ENCODE measurements at places on chromosomes 5 and 9.

- DNase-seq, result no peak
These were observed 57.3 kb downstream of the CMYA5 start for GRCh38 chr5:79746642-79747569.

- no peak for DNase-seq
These were observed 442 bp downstream of the ZNF510 start for GRCh38 chr9:96777426-96777864.

DNA sequence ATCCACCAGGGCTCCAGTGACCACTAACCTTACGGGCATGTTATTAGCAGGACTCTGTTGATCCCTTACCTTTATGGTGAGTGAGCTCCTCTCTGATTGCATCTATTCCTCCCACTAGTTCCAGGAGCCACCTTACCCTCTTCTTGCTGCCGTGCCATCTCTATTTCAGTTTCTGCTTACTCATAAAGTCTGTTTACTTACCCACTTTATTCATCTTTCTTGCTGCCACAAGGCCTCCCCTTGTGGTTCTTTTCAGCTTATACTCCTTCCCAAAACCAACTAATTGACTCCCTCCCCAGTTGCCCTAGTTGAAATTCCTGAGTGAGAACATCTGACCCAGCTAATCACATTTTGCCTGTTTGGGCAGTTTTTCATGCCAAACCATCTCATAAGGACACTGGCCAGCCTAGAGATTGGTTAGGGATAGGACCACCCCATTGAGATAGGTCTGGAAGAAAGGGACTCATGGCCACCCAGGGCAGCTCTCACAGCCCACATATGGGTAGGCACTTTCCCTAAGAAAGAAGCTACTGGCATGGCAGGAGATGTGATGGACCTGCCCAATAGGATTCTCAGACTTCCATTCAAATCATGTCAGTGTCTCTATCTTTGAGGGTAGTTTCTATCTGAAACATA is 412.7 kb downstream of the EFNA5 start:
- DNase-seq, result no peak

GRCh38 chr5:159163027-159163700 is 46.2 kb downstream of the RNF145 start:
- no peak for DNase-seq

GRCh38 chr5:80194468-80194867 is 61.4 kb downstream of the SERINC5 start:
- no peak for DNase-seq

GRCh38 chr9:90526386-90526785 is 116.2 kb downstream of the DIRAS2 start:
- DNase-seq, result no peak

GRCh38 chr5:171678646-171679045 is 107.0 kb upstream of the SMIM23 start:
- no peak for DNase-seq

DNA sequence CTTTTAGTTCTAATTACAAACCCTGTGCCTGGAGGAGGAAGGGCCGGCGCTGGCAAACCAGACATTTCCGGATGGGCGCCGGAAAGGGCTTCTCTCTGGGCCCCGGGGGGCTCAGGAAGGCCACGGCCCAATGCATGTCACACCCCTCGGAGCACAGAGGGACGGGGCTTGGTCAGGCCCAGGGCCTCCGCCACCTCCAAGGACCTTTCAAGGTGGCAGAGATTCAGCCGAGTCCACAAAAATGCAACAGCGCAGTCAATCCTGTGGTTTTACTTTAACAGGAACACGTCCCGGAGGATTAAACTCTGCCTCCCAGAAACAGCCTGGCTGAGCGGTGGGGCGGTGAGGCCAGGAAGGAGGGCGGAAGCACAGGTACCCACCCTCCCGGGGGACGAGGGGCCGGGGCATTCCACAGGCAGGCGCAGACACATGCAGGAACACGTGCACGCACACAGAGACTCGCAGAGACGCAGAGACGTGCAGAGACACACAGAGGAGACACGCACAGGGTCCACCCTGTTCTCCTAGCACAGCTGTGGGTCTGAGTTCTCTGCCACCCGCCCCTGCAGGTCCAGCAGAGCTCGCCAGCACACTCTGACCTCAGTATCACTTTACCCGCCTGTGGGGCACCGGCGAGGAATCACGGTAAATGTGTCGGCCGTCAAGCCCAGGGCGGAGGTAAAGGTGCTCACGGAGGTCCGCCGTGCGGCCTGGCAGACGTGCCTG is 23.0 kb downstream of the SLC9A3 start:
- DNase-seq, result no peak

DNA sequence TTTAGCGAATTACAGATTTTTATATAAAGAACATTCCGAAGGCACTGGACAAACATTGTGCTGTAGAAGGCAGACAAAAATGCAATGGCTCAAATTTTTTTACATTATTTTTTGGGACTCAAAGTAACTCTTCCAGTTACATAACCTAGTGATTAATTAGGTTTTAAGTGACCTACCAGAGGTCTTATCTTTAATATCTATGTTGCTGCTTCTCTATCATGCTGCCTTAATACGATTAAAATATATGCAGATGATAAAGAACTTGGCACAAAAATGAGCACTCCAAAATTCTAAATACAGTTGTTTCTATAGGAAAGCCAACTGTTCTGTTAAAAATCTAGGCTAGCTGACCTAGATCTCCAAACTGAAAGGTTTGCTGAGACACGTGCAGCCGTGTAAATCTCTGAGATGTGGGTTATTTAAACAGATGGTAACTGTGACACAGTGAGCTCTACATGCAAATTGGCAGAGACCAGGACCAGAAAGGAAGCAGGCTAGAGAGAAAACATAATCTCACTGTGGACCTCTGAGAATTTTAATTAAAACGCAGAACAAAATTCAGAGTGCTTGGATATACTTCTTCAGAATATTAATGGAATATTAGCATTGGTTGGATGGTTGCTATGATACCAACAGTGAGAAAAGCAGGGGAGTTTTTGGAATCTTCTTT is 56.2 kb downstream of the CAMK4 start:
- no peak for DNase-seq

DNA sequence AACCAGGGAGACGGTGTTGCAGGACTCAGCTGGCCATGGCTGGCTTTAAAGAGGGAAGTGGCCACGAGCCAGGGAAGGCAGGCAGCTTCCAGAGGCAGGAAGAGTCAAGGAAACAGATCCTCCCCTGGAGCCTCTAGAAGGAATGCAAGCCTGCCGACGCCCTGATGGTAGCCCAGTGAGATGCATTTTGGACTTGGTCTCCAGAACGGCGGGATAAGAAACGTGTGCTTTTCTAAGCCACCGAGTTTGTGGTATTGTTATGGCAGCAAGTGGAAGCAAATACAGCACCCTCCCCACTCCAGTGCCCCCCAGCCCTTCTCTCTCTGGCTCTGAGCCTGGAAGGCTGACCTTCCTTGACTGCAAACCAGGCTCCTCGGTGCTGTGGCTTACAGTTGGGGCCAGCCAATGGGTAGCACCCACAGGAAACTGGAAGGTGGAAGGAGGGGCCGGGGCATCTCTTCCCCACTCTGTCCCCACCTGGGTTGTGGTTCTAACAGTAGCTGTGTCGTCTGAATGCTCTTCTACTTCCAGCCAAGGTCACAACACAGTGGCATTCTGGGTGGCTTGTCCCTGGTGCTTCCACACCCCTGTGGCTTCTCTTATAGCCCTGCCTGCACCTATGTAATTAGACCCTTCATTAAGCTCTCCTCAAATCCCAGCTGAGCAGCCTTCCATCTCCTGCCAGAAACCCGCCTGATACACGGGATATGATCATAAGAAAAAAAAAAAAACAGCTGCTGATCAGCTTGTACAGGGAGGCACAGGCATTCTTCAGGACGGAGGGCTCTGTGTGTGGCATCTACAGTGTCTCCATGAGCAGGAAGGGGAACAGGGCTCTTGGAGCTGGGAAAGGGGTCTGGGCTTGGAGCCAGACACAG is 29.9 kb upstream of the UNC5A start:
- DNase-seq, result no peak

GRCh38 chr9:134431095-134431494 is 104.8 kb downstream of the RXRA start:
- DNase-seq, result no peak

Measured in stimulated activated CD8-positive, alpha-beta memory T cell treated with anti-CD3 and anti-CD28 coated beads, Interleukin-7, amount 100 ng/mL, for 24 hours (primary cell).